ENCODE measurements at places on chromosomes 13 and 19.

DNA sequence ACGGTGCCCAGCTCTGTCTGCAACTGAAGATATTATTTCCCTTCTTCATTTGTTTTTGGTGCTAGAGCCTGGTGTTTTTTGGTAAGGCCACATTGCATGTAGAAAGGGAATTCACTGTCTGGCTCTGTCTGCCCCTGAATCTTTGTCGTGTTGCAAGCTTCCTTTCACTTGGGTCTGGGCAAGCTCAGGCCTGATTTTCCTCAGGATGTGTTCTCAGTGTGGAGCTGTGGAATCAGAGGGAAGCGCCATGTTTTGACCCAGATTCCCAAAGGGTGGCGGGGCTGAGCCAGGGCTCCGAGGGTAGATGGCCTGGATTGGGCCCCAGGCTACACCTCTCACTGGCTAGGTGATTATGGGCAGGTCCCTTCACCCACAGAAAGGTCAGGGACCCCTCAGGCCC lies 8.6 kb downstream of the PRKCSH start:
- no peak for DNase-seq

GRCh38 chr19:16000024-16000663 lies 51.3 kb downstream of the OR10H4 start:
- DNase-seq = no peak

GRCh38 chr19:17926044-17926443 lies 6.8 kb upstream of the CCDC124 start:
- no peak for DNase-seq

DNA sequence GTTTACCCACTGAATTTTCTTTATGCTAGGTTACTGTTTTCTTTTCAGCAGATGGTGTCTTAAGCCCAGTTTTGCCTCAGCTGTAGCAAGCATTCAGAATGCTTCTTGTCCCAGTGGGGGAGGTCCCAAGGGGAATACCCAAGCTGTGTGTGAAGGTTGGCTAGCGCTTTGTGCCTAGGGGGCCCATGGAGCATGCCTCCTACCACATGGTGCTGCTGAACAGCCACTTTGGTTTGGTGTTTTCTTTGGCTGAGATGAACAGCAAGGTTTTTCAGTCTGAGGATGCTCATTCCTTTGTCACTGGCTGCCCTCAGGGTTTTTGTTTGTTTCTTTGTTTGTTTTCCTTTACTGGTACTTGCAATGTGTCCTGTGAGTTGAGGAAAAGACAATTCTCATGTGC lies 99.0 kb downstream of the PCDH20 start:
- no peak for DNase-seq

GRCh38 chr19:55165952-55166529 lies 372 bp downstream of the DNAAF3 start:
- DNase-seq = peak; percentile 76

DNA sequence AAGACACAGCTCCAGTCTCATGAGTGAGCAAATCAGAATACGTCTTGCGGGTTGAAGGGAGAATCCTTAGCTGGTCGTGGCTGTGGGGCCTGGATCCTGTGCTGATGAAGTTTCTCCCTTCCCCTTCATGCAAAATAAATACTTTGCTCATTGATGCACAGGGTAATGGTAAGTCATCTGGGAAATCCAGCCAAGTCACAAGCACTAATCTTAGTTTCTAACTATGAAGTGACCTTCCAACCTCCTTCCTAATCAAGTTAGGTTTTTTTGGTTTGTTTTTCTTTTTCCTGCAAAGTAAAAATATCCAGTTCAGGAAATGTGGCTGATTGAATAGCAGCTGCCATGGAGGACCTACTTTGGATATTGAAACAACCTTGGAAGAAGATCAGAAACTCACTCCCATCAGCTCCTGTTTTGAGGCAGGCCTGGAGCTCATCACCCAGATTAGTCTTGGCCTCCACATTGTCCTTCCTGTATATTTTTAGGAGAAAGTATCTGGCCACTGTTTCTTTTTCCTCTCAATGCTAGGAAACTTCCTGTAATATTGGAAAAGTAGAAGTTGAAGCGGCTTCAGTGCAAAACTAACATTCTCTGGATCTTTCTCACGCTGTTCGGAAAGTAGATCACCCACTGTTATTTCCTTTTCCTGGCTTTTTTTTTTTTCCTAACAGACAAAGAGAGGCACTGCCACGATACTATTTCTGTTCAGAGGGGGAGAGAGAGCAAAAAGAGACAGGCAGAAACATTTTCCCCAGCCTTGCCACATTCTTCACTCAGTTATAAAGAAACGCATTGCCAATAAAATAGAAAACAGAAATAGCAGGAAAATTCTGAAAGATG lies 12.3 kb upstream of the ARL11 start:
- no peak for DNase-seq
